ENCODE measurements at places on chromosomes 4 and X. TPM values are rescaled to one million over a fixed set of nuclear protein-coding genes. Genes with fewer than 3 reads are reported as not detected.

AKAP14 gene
- not detected for total RNA-seq

GLUD2 gene
- total RNA-seq, result 0.27 TPM

PLK4 gene
- 5.8 TPM for total RNA-seq

CENPU gene
- 4.5 TPM for total RNA-seq

APLN gene
- under 0.01 TPM for total RNA-seq

FGF2 gene
- 127 TPM for total RNA-seq

GAB1 gene
- total RNA-seq, result 14.6 TPM

Measured in mammary epithelial cell (primary cell).